ENCODE measurements at places on chromosomes 13 and 19.

DNA sequence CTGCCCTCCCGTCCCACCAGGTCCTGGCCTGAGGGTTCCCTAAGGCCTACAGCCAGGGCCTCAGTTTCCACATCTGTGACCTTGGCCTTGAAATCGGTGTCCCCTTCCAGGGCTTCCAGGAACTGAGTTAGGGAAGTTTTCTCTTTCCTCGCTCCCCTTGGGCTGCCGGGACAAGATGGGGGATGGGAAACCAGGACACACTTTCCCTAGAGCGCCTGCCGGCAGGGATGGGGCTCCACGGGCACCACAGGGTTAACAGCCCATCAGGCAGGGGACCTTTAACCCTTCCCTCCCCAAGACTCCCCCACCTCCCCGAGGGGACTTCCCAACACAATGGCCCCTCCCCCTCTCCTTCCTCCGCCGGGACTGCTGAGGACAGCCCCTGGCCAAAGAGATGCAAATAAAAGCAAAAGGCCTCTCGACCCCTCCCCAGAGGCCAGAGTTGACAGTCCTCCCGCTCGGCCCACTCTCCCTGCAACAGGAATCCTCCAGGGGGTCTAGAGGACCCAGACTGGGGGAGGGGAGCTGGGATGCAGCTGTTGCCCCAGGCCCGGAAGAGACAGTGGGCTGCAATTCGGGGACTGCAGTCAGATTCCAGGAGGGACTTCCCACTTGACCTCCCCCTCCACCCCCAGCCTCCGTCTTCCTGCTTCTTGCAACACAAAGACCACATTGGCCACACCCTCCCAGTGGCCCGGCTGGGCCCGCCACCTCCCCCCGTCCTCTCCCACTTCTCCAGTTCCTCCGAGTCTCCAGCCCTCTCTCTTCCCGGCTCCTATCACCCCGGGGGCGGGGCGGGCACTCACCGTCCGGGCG, 3.4 kb downstream of the BBC3 start:
- peak; percentile 78 for DNase-seq

- peak; percentile 90 for DNase-seq
These were observed 3.3 kb downstream of the DOT1L start for GRCh38 chr19:2166741-2167738.

- DNase-seq = no peak
These were observed at the start of gene PLIN4 for GRCh38 chr19:4518345-4519171. Gene PLIN4, minus strand, starts transcription at chr19:4518486. Its CDS starts 214 bp downstream, at chr19:4518272.

DNA sequence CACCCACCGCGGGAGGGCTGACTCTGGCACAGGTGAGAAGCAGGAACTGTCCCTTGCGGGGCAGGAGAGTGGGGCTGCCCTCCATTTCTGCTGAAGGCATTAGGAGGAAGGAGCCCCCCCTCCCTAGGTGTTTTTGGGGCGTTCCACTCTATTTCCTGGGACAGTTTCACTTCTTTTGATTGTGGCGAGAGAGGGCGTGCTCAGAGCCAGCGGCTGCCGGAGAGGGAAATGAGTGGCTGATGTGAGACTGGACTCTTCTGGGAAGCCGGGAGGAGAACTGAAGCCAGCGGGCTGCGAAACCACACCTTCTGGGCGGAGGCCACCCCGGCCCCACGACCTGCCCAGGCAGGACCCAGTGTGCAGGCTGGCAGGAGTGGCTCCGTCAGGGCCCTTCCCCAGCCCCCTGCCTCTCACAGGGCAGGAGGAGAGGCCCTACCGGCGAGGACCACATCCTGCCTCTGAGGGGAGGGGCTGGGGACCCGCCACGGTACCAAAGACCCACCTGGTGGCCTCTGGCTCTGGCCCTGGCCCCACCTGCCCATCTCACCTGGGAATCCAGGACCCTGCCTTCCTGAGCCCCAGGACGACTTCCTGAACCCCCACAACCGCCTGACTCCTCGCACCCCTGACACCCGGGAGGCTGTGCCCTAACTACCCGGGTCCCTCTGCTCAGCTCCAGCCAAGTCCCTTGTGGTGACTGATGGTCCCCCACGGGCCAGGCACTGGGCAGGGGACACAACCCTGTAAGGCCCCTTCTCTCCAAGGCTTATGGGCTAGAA, 25.9 kb downstream of the MPND start:
- DNase-seq = no peak

DNA sequence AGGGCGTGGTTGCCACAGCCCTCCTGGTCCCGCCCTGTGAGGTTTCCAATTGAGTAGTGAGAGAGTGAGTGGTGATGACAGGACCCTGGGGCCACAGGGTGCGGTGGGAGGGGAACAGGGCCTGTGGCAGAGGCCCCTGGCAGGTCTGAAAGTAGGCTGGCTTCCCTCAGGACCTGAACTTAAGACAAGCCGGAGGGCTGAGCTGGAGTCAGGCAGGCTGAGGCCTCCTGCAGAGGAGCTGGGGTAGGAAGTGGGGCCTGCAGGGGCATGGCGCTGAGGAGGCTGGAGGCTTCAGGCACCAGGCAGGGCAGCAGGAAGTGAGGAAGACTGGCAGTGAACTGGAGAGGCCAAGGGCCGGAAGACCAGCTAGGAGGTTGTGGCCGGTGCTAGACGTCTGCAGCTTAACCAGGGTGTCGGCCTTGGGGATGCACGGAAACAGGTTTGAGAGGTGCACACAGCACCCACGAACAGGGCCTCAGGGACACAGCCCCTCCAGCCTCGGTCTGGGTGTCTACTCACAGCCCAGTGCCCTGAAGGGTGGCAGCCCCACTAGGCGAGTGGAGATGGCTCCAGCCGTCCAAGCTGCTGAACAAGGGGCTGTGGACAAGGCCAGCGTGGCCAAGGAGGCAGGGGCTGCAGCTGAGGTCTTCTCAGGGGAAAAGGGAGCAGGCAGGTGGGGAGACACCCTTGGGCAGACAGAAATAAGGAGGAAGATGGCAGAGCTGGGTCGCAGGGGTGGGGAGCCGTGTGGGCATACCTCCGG, 17.8 kb downstream of the POP4 start:
- DNase-seq = no peak

- no peak for DNase-seq
These were observed 8.5 kb downstream of the MED26 start for GRCh38 chr19:16619457-16619856.
